ENCODE measurements at places on chromosomes 7 and 10. TPM values are rescaled to one million over a fixed set of nuclear protein-coding genes. Genes with fewer than 3 reads are reported as not detected.

- no peak for DNase-seq
Measured at GRCh38 chr7:131897790-131898165, 341.4 kb upstream of the PODXL start.

The SPDYE8 gene
- total RNA-seq: not detected

DNA sequence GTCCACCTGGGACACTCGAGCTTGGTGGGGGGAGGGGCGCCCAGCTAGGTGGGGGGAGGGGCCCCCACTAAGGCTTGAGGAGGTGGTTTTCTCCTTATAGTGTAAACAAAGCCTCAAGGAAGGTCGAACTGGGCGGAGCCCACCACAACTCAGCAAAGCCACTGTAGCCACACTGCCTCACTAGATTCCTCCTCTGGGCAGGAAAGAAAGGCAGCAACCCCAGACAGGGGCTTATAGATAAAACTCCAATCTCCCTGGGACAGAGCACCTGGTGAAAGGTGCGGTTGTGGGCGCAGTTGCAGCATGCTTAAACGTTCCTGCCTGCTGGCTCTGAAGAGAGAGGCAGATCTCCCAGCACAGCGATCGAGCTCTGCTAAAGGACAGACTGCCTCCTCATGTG is 133.1 kb downstream of the SNX13 start:
- DNase-seq: no peak

The FAM13C gene
- 4.4 TPM for total RNA-seq

- no peak for DNase-seq
Measured at GRCh38 chr10:31381766-31382316, 62.8 kb downstream of the ZEB1 start.

DNA sequence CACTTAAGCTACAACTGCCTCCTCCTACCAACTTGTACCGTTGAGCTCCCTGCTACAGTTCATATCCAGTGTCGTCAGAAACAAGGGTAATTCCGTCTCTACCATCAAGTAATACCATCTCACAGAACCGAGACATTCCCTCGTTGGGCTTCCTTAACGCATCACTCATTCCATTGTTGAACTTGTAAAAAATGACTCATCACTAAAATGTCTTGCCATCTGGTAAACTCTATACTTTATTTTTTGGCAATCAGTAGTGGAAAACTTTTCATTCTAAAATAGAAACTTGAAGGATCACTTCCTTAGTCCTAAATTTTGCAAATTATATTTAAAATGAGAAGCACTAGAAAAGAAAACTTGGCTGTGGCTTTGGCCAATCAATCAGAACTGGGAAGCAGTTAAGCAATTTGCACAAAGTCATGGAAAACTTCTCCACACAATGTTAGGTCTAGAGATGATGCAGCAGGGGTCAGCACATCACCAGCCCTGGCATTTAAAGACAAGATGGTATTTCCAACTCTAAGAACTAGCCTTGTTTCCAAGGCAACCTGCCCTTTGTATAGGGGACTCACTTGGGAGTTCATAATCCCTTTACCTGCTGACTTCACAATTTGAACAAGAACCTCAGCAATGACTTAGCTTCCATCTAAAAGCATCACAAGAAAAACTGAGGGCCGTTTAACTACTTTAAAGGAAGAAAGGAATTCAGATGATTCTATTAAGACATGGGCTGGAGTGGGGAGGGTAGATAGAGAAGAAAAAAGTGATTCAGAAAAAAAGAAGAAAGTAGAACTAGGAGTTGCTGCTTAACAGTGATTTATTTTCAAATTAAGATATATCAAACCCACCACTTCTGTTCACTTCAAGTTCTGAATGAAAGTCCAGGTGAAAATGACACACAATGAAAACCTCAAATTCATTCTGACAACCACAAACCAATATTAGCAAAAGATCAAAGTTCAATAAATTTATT is 288.1 kb downstream of the PARD3 start:
- no peak for DNase-seq

GRCh38 chr10:110221044-110221720 is 13.8 kb downstream of the MXI1 start:
- no peak for DNase-seq

DNA sequence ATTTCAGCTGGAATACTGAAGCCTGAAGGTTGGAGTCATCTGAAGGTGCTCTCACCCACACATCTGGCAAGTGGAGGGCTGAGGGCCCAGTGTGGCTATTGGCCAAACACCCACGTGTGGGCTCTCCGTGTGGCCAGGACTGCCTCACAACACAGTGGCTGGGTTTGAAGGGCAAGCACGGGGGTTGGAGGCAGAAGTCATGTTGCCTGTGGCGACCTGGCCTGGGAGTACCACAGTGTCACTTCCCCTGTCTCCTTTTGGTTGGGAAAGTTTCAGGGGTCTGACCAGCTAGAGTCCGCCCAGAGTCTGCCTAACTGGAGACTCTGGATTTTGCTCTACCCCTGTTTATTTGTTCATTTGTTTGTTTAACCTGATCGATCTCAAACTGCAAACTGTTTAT is 169.5 kb downstream of the DNAJB6 start:
- DNase-seq: peak; percentile 23

The C10orf71 gene
- total RNA-seq: 34.9 TPM

DNA sequence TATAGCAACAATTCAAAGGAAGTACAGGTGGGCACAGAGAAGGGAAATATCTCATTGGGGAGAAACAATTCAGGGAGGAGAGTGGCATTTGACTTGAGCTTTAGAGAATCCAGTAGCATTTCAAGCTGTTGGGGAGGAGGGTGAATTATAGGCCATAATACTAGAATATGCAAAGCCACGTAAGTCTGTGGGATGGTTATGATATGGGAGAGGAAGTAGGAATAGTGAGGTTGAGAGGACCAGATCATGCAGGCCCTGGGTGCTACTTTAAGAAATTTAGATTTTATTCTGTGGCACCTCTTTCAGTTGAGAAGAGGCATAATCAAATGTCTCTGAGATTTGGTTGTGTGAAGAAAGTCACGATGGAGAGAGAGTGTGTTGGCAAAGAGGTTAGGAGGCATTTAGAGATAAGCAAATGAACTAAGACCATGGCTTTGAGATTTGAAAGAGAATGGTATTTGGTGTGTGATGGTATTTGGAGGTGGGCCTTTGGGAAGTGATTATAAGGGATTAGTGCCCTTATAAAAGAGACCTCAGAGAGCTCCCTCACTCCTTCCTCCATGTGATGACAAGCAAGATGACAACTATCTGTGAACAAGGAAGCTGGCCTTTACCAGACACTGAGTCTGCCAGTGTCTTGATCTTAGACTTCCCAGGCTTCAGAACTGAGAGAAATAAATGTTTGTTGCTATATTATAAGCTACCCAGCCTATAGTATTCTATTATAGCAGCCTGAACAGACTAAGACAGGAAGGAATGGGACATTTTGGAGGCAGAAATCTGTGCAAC is 15.1 kb downstream of the ADD3 start:
- DNase-seq: no peak

DNA sequence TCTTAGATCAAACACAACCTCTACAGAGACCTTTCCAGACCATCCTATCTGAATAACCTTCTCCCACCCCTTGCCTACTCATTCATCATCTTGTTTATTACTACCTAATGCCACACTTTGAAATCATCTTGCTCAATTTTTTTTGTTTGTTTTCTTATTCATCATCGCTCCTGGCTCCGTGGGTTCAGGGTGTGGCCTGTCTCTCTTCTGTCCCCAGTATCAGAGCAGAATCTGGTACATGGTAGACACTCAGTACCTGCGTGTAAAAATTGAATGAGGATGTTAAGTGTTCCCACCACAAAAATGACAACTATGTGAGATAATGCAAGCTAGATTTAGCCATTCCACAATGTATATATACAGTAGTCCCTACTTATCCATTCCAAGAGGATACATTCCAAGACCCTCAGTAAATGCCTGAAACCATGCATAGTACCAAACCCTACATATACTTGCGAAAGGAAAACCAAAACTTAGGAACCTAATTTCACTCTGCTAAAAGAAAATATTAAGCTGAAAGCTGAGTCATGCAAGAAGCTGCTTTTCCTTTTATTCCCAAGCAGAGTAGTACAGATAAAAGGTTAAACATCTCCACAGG is 72.1 kb upstream of the SEC61G start:
- DNase-seq: no peak

DNA sequence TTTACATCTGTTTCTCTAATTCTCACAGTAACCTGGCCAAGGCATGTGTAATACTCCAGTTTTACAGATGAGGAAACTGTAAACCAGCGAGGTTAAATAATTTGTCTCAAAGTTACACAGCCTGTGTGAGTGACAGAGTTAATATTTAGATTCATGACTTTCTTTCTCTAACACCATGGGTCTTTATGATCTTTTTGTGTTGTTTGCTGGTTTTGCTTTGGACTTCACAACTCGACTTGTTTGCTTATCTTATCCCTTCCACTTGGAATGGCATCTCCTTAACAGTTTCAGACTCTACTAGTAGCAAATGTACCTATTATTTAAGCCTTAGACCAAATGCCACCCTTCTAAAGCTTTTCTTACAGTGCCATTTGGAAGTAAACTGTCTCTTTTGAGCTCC is 34.4 kb downstream of the MXI1 start:
- no peak for DNase-seq

DNA sequence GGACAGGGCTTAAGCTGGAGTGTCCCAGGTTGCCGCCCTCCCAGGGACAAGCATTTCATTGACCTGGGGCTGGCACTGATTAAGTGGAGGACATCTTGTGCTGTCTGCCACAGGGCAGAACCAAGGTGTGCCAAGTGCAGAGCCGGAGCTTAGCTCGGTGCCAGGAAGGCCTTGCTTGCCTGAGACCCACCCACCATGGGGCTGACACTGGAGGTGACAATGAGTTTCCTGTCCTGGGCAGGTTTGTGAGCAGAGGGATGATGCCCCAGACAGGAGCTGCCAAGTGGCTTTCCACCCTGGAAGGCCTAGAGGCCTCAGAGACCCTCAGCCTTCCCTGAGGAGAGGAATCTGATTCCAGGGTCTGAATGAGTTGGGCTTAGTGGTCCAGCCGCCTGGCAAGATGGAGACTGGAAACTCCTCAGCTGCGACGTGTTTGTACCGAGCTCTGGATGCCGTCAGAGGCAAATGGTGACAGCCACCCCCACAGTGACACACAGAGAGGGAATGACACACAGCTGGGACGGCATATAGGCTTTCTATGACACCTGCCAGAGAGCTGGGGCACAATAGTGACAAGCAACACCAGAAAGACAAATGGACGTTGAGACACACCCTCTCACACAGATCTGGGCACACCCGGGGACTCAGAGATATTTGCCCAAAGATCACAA is 2.6 kb downstream of the ADCYAP1R1 start:
- DNase-seq: no peak

GRCh38 chr10:73855413-73855812 is 18.9 kb downstream of the CAMK2G start:
- DNase-seq: no peak

- DNase-seq: peak; percentile 62
Measured at GRCh38 chr10:17453373-17454091, 863 bp downstream of the ST8SIA6 start.

The PTPRZ1 gene
- 3.0 TPM for total RNA-seq

The VSTM4 gene
- total RNA-seq: 17.6 TPM

DNA sequence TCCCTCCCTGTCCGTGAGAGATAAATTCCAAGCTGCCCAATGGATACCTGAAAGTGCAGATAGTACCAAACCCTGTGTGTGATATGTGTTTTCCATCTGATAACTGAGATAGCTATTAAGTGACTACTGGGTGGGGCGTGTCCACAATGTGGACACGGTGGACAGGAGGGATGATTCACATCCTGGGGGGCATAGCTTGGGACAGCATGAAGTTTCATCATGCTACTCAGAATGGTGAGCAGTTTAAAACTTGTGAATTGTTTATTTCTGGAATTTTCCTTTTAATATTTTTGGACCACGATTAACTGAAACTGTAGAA is 158.6 kb downstream of the CREB5 start:
- DNase-seq: no peak

DNA sequence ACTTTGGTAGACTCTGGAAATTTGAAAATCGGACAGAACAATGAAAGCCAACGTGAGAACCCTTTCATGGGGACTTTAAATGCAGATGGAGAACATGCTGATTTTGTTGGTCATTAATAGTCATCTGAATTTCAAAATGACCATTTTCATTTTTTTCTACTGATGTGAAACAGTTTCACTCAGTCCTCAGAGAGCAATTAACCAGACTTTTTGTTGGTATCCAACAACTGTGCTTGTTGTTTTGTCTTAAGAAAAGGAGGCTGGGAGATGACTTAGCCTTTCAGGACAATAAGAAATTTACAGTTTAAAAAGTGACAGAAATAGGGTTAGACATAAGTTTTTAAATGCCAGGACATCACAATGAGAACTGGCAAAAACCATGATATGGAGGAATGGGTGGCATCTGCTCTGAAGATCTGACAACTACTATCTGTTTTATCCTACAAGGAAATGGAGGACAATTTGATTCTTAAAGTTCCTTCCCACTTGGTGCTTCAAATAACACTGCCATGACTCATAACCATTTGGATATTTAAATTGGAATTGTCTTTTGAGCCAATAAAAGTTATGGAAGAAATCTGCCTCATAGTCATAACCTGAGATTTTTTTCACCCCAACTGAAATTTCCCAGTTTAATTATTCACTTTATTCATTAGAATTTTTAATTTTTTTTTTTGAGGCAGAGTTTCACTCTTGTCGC is 87.2 kb upstream of the HPS1 start:
- DNase-seq: no peak

- DNase-seq: peak; percentile 83
Measured at GRCh38 chr10:113060201-113061053, 110.4 kb downstream of the TCF7L2 start.

The HPS1 gene
- 26.9 TPM for total RNA-seq

DNA sequence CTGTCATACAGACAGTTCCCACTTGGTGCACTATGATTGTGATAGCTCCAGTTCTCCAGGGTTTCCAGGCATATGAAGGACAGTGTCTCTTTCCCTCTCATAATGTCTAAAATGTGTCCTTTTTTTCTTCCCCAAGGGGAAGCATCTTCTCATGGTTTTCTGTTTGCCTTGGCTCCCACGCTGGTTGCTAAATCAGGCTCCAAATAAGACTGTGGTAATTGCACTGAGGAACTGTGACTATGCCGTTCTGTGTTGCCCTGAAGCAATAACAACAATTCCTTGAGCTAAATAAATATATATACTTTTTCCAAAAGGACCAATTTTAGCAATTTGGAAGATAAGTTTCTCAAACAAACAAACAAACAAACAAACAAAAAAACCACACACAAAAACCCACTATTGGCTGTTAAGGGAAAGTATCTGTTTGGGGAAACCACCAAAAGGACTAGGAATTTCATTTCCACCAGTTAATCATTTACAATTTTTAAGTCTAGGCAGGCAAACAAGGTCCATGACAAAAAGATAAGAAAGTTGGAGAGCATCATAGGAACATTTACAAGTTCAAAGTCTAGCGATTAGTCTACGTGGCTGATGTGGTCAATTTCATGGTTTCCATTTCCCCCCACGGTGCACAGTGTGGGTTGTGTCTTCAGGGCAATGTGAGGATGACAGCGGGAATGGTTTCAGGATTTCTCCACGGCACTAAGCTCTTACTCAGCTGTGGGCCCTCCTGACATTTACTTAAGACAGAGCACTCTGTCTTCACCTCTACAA is 62.4 kb downstream of the THNSL1 start:
- DNase-seq: no peak

The CDHR3 gene
- total RNA-seq: not detected

GRCh38 chr7:49486974-49487829 is 286.2 kb upstream of the VWC2 start:
- DNase-seq: no peak
